ENCODE measurements at places on chromosomes 7 and 10.

DNA sequence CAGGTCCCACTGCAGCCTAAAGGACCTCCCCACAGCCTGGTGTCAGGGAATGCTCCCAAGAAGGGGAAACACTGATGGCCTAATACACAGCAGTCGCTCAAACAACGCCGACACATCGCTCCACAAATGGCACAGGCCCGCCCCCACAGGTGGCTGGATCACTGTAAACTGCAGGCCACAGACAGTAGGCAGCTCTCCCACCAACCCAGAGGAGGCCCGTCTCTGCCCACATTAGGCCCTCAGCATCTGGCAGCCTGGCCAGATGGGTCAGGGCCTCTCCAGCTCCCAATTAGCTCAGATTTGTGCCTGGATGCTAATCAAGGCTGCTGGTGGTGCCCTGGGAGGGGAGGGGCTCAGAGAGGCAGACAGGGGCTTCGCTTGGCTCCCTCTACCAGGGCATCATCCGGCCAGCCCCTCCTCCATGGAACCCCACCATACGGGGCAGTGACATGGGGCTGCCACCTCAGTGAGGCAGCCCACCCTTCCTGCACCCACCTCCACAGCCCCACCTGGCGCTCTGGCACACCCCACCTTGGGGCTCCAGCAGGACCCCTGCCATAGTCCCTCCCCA lies 42.7 kb downstream of the CAMK2B start:
- DNase-seq = no peak

- no peak for DNase-seq
These were observed 117.5 kb upstream of the AGK start for GRCh38 chr7:141433698-141434097.

GRCh38 chr7:157111311-157111710 lies 27.4 kb upstream of the UBE3C start:
- peak; percentile 2 for DNase-seq

GRCh38 chr7:4450483-4450882 lies 231.6 kb upstream of the FOXK1 start:
- DNase-seq = no peak

DNA sequence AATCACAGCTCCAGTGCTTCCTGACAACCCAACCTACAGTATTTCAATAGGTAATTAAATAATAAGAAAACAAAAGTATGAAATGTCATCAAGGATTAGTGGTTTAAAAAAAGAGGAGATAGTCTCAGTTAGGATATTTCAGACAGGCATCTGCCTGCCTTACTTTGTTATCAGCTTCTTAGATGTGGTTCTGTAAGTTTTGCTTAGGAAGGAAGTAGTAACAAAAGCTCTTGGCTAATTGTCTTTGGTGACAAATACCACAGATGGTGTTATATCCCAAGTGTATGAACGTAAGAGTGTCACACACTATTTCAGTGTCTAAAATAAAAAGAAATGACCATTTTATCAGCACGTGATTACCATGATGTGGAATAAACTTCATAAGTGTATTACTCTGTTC lies 9.8 kb upstream of the ACTA2 start:
- DNase-seq = no peak

DNA sequence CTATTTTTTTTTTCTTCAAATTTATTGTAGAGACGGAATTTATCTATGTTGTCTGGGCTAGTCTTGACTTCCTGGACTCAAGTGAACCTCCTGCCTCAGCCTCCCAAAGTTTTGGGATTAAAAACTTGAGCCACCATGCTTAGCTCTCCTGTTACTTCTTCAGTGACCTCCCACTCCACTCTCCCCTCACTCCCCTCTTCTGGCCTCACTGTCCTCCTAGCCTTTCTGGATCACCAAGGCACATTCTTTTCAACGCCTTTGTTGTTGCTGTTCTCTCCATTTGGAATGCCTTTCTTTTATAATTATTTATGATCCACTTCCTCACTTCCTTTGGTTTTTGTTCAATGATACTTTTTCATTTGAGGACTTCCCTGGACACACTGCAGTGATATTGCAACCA lies 17.9 kb downstream of the PTPRZ1 start:
- DNase-seq = no peak

- DNase-seq = no peak
These were observed 258.8 kb downstream of the PHF14 start for GRCh38 chr7:11232462-11232861.

DNA sequence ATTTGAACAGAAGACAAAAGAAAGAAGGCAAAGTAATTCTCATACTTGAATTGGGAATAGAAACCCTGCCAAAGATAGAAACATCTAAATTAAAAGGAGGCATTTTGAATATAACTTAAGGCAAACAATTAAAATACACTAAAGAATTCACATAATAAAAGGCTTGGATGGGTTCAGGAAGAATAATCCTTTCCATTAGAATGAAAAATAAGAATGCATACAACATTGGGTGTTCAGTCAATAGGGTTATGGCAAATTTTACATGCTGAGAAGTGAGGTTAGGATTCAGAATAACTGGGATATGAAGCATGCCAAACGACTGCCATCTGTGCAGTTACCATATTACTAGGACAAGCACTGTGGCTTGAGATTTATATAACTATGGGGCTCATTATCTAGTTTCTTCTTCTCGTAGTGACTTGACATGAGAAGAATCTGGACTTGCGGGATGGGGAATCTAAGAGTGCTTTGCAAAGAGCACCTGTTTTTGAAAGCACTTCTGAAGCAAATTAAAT lies 326.5 kb downstream of the THSD7A start:
- DNase-seq = no peak

DNA sequence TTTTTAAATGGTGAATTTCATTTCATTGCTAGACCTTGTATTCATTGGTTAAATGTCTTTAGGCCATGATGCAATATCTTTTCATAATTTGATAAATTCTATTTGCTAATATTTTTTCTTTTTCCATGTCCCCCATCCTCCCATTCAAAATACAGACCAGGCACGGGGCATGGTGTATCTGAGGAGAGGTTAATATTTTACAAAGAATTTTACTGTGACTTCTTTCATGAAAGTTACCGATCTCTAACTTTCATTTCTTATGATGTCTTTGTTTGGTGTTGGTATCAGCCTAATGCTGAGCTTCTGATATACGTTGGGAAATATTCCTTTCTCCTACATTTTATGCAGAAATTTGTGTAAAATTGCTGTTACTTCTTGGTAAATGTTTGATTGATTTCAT lies 216.7 kb upstream of the IGFBP3 start:
- no peak for DNase-seq

DNA sequence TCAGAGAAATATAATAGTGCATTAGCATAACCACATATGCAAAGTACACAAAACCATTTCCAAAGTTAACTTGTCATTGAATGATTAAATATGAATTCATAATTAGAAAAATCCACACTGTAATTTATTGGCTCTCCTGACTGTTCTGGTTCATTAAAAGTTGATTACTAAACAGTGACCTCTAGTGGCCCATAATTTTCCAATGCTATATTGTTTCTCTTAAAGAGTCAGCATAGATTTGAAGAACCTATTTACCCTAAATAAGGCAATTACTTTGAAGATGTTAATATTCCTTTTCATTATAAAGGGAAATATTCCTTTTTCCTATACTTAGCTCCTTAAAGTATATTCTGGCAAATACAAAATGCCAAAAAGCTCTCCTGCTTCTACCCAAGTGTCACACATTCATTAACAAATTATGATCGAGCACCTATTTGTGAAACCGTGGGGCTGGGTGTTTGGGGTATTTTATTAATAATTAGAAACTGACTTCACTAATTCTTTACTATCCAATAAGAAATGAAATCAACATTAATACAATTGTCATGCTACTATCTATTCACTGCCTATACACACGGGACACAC lies 86.2 kb downstream of the HIBADH start:
- peak; percentile 46 for DNase-seq

GRCh38 chr7:106731187-106731586 lies 70.2 kb upstream of the CCDC71L start:
- peak; percentile 43 for DNase-seq

DNA sequence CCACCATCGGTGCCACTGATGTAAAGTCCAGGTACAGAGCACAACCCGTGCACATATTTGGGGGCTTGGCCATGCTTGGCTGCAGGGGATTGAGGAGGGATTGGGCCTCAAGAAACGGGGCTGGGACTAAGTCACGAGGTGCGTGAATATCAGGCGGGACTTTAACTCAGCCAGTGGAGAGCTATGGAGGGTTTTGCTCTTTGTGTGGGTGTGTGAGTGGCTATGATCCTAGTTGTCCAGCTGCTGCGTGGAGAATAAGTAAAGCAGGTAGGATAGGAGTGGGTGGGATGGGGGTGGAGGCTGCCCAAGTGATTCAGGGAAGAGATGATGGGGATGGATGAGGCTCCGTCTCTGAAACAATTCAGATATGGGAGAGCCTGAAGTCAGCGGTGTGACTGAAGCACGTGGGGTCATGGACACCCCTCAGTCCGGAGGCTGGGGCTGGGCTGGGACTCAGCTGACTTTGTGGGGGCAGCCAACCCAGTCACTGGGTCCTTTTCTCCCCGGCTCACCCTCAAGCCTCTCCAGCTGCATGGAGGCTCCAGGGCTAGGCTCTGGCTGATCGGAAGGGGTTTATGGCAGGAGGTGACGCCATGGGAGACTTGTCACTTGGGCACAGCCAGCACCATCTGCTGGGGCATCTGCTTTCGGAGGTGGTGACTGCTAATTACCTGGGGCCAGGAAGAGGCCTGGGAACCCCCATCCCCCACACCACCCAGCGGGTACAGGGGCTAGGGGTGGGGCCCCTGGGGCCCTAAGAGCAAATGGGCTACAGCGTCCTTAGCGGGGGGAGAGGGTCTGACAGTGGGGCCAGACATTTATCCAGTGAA lies 1.7 kb upstream of the LFNG start:
- DNase-seq = peak; percentile 82

GRCh38 chr10:110918269-110918642 lies 724 bp downstream of the BBIP1 start:
- DNase-seq = no peak
